ENCODE measurements at places on chromosomes 2 and 18.
A peak's percentile ranks its signal among the peaks of the same experiment; 100 is the strongest.

- peak; percentile 47 for DNase-seq
Observed at GRCh38 chr18:55096263-55096951, 137.1 kb upstream of the CCDC68 start.

- no peak for DNase-seq
Observed at GRCh38 chr2:154908327-154908726, 209.8 kb downstream of the KCNJ3 start.

DNA sequence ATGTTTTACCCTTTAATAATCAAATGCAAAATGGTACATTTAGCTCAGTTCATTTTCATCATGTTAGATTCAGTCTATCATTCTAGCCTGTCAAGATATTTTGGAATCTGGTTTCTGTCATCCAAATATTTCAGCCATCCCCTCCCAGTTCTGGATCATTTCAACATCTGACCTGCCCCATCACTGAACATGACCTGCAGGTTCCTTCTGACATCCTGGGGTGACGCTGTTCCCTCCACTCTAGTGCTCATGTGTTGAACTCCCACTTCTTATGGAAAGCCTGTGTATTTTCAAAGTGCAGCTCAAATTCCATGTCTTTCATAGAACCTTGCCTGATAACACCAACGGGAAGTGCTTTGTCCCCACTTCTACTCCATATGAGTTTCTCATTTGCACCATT is 320.0 kb upstream of the TNP1 start:
- no peak for DNase-seq

DNA sequence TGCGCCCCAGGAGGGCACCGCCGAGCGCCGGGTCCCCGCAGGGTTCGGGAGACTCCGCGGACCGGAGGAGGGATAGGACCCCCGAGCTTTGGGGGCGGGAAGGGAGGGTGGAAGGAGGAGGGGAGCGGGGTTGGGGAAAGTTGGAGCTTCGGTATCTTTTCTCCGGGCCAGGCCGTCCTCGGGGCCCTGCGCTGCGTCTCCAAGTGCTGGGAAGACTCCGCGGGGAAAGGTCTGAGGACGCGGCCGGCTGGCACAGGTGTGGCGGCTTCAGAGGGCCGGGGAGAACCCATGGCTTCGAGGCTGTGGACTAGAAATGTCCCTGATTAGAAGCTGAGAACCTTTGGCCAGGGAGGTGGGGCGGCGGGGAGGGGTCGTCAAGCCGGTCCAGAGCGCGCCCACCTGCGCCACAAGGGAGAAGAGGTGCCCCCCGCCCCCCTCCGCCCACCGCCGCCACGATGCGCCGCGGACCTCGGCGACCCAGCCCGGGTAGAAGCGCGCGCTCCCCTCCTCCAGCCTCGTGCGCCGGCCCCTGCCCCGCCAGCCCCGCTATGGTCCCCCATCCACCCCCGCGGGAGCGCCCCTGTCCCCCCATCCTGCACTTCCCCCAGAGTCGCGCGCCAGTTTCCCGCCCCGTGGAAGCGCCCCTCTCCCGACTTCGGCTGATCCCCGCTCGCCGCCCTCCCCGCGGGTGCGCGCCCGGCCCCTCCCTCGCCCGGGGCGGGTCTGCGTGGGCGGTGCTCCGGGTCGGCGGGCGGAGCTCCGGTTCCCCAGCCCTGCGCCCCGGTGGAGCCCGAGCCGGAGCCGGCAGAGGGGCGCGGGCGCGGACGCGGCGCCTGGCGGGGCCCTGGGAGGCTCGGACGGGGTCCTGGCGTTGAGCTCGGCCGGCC is at the start of gene SNTG2:
SNTG2 (plus strand) TSS at position 770 of the 887 bp plus-strand sequence. CDS start 148 bp downstream, outside the sequence.
- peak; percentile 61 for DNase-seq

GRCh38 chr2:15780912-15781574 is 159.3 kb upstream of the MYCN start:
- no peak for DNase-seq

- DNase-seq = no peak
Observed at GRCh38 chr2:30366199-30366691, 80.8 kb upstream of the LCLAT1 start.

- DNase-seq = no peak
Observed at GRCh38 chr18:47209171-47209570, 33.0 kb upstream of the IER3IP1 start.

- no peak for DNase-seq
Observed at GRCh38 chr2:57544624-57545023, 502.0 kb upstream of the VRK2 start.

DNA sequence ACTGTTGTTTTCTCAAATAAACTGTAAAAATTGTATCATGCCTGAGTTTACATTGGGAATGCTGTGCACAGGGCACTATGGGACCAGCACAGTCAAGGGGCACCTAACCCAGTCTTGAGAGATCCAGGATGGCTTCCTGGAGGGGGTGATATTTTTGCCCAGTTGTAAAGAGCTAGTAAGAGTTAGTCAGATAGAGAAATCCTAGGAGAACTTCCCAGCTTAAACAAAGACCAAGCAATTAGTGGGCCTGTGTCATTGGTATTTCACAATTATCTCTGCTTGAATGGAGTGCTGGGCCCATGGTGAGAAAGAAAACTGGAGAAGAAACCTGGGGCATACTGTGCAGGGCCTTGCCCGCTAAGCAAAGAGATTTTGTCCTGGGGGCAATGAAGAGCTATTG is 12.2 kb downstream of the XDH start:
- no peak for DNase-seq

- DNase-seq = no peak
Observed at GRCh38 chr18:43022874-43023273, 92.6 kb downstream of the RIT2 start.

GRCh38 chr2:168336786-168337388 is 89.5 kb upstream of the STK39 start:
- no peak for DNase-seq

GRCh38 chr2:189870381-189871085 is 86.3 kb downstream of the PMS1 start:
- DNase-seq = no peak

- no peak for DNase-seq
Observed at GRCh38 chr2:177891533-177891932, 181.0 kb downstream of the PDE11A start.
